Esophagus mucosa (tissue), 1 donor: ENCODE measurements at places on chromosomes 7 and 10.
A peak's percentile ranks its signal among the peaks of the same experiment; 100 is the strongest.

- ATAC-seq, result no peak
Observed at GRCh38 chr7:115748123-115748738, 282.3 kb downstream of the TFEC start.

DNA sequence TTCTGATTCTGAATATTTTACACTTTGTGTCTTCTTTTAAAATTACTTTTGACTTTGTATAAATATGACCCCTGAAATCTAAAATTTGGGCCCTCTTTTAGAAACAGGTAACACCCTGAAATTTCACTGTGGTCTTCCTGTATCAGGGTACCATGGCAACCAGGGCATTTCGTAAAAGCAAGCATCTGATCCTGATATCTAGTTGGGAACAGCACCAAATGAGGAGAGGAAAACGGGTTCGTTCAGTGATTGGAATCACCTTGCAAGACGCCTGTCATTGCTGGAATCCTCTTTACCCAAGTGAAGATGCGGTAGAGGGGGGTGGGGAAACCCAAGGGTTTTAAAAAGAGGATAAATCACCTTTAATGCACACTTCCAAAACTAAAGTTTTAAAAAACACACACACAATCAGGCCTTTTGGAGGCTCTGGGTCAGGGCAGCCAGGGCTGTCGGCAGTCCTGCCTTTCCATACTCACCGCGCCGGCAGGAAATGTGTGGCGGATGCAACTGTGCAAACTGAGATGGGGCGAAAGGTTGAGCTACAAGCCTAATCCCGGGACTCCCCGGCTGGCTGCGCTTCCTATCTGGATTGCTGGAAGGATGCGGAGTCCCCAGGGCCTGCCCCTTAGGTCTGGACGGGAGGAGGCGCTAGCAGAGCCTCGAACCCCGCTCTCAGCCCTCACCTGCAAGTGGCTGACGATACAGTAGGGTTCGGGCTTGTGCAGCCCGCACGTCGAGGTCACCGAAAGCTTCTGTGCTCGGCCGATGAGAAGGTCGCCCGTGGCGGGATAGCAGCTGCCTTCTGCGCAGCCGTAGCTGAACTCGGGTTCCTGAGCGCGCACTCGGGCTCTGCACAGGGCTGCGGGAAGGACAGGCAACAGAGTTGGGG is 1.8 kb downstream of the LAMB1 start:
- peak; percentile 50 for ATAC-seq

DNA sequence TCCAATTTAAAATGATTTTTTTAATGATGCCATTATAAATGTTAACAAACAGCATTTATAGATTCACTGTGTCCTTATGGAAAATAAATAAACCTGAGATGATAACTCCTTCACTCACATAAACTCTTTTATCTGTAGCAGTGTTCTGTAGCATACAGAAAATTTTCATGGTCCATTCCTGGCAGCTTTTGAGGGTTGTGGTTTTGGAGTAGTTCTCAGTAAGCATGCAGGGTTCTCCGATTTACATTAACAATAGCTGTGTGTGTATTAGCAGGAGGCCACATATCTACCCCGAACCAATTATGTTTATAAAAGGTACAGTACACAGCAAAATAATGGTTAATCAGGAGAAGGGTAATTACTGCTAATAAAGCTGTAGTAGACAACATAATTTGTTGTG is 162.7 kb downstream of the CDCA7L start:
- no peak for ATAC-seq

DNA sequence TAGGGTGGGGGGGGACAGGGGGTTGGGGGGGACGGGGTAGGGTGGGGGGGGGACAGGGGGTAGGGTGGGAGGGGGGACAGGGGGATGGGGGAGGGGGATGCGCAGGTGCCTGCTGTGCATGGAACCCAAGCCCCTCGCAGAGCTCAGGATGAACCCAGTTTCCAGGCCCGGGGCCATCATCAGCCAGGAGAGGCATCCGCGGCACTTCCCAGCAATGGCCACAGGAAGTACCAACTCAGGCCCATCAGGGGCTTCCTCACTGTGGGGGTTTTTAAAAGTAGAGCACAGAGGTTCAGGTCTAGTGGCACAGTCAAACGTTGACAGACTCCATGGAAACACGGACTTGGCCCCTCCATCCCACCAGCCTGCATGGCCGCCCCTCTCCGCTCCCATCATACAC is 172.7 kb downstream of the DIP2C start:
- ATAC-seq, result no peak

DNA sequence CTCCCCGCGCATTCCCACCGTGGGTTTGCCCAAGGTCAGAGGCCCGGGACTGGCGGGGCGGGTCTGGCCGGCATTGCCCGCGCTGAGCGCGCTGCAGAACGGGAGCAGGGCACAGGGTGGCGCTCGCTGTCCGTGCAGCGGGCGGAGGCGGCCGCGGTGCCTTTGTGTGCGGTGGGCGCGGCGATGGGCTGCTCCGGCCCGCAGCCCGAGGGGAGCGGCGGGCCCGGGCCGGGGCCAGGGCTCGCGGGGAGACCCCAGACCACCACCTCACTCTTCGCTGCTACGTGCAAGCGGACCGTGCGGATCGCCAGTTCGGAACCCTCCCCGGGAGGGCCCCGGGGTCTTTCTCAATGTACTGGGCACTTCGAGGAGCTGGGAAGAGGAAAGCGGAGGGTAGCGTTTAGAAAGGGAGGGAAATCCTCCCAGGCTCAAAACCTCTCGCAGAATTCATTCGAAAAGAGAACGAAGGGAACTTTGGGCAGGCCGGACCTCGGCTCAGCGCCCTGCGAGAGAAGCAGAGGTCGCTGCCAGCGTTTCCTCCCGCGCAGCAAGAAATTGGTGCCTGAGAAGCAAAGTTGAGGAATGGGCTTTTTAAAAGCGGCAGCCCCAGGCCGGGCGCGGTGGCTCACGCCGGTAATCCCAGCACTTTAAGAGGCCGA is 8.5 kb downstream of the SP8 start:
- peak; percentile 74 for ATAC-seq

GRCh38 chr7:95558864-95559263 is 37.5 kb downstream of the PDK4 start:
- ATAC-seq, result no peak

DNA sequence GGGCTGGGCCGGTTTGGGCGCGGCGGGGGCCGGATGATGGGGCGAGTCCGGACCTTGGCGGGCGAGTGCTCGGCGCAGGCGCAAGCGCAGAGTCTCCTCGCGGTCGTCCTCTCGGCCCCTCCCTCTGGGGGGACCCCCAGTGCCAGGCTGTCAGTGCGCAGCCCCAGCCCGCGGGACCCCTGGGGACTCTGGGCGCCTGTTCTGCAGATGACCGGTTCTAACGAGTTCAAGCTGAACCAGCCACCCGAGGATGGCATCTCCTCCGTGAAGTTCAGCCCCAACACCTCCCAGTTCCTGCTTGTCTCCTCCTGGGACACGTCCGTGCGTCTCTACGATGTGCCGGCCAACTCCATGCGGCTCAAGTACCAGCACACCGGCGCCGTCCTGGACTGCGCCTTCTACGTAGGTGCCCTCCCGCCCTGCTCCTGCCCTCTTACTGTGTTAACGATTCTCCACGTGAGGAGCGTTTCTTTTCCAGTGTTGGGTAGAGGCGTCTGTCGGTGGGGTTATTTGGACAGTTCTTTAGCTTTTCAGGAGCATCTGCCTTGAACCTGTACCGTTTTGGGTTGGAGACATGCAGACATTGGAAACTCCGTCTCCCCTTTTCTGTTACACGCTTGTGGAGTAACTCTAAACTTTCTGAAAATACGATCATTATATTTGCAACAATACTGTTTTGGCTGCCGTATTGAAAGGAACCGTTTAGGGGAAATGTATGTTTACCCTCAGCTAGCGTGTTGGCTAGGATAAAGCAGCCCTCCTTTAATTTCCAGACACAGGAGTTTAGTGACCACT is 706 bp downstream of the BUB3 start:
- peak; percentile 53 for ATAC-seq

- ATAC-seq, result no peak
Observed at GRCh38 chr7:134068670-134069069, 58.5 kb upstream of the LRGUK start.

DNA sequence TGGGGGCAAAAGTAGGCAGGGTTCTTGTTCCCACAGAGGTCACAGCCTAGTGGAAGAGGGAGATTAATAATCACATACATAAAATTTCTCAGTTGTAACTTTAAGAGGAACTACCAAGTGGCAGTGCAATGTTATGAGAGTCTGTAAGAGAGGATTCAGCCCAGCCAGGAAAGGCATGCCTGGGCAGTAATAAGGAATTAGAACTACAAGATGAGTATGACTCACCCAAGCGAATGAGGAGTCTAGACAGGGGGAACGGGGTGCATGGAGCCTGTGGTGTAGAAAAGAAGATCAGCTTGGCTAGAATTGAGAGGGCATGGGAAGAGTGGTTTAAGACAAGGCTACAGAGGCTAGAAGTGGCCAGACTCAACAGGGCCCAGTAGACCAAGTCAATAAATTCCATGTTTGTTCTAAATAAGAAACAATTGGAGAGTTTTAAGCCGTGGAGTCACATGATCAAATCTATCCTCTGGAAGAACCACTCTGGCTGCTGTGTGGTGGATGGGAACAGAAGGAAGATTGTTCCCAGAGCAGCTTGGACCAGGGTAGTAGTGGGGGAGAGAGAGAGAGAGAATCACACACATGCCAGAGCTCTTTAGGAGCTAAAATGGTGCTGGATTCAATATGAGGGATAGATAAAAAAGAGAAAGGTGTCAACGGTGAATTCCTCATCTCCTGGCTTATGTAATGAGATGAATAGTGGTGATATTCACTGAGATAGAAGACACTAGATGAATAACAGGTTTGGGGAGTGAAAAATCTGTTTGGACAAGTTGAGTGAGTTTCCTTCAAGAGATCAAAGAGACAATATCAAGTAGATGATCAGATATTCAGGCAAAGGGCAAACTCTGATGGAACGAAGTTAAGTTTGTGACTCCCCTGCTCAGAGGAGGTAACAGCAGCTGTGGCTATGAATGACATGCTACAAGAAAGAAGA is 265.1 kb downstream of the FGFR2 start:
- ATAC-seq, result peak; percentile 96

- no peak for ATAC-seq
Observed at GRCh38 chr10:111177379-111177778, 100.5 kb downstream of the ADRA2A start.

GRCh38 chr10:110671788-110672579 is 27.8 kb downstream of the RBM20 start:
- peak; percentile 80 for ATAC-seq

DNA sequence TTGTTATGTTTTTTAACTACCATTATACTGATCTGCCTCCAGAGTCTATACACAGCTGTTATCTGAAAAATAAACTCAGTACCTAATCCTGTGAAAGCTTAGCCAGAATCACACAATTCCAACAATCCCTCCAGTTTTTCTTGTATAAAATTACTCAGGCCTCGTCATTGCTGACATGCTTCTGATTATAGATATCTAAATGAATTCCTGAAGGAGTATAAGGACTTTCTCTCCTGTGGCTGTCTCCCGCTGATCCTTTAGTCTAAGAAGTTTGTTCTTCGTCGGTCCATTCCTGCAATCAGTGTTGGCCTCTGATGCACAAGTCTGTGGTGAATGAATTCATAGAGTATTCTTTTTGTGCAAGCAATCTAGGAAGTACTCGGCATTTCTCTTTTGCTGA is 288.9 kb upstream of the SEMA3C start:
- ATAC-seq, result no peak

DNA sequence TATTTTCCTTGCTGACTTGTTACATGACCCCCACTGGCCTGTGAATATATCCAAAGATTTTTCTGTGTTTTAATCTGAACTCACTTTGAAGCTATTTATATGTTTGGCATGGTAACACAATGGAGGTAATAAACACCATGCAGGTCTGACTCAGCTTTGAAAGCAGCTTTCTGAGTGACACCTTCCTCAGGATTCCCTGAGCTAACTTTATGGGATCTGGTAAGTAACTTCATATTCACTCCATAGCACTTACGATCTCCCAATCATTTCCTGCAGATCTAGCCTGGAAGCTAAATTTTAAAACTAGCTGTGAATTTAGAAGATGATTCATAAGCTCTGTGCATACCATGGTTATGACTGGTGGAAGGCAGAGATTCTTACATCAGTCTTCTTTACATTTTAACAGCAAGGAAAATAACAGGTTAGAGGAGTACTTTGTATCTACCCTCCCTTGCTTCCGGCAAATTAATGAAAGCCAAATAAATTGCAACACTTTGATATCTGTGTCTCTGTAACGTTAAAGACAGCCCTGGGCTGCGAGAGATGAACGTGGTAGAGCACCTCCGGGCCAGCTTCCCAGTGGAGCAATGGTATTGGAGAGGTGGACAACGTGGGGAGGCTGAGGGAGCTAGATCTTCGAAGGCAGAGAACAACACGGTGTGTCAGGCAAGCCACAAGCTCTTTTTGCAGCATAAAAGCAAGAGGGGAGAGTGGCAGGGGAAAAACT is 170.2 kb upstream of the KLF14 start:
- ATAC-seq, result peak; percentile 92

DNA sequence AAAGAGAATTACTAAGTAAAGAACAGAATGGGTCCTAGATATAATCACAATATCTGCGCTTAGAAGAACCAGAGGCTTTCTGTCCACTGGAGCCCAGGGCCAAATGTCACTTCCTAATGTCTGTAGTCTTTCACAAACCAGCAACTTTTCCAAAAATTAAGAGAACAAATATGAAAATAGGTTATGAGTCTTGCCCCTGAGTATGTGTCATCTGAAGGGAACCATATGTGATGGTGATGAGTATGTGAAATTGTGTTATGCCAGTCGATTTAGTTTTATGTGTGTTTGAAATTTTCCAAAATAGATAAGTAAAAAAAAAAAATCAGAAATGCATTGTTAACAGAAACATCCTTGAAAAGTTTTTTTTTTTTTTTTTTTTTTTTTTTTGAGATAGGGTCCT is 15.4 kb upstream of the HTR5A start:
- ATAC-seq, result no peak

GRCh38 chr7:88268858-88269257 is 37.8 kb downstream of the STEAP4 start:
- ATAC-seq, result peak; percentile 41

DNA sequence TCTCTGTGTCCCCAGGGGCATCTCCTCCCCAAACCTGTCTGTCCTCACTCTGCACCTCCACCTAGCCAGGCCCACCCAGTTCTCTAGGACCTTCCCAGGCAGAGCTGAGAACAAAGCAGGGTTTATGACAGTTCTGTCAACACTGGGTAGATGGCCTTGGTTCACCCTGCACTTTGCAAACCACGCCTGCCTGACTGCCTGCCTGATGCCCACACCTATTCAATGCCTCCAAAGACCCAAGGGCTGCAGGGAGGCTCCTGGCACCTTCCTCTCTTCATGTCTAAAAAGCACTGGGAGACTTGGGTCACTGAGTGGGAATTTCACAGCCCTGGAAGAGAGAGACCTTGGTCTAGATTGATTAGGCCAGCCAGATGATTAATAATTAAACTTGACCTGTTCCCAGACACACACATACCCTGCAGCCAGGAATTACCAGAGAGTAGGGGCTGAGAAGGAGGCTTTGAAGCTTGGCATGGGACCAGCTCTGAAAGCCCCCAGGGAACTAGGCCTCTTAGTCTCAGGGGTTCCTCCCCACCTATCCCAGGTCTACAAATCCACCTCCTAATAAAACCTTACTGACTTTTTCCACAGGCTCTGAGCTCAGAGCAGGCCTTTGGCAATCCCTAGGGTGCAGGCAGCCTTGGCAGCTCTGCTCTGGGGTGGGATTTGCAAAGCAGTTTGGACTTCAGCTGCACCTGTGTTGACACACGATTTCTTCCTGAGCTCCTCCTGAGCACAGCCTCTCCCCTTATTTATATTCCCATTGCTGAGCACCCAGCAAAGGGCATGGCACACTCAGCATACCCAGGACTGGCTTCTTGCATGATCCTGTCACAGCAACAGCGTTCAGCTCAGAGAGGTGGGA is 25.7 kb upstream of the PDCD4 start:
- ATAC-seq, result peak; percentile 94

- ATAC-seq, result no peak
Observed at GRCh38 chr7:90225181-90225580, 13.6 kb downstream of the STEAP2 start.
